ENCODE measurements at places on chromosomes 2 and 18. TPM values are rescaled to one million over a fixed set of nuclear protein-coding genes. Genes with fewer than 3 reads are reported as not detected.

The LOXHD1 gene
- total RNA-seq, result not detected

The RTP5 gene
- not detected for total RNA-seq

The SP140 gene
- not detected for total RNA-seq

The ASAP2 gene
- total RNA-seq, result 55.5 TPM

All from A549 treated with GW870086 at 1 μM for 4 hours (cell line).